ENCODE measurements at places on chromosomes 7 and 10. TPM values are rescaled to one million over a fixed set of nuclear protein-coding genes. Genes with fewer than 3 reads are reported as not detected.

FFAR4 gene
- total RNA-seq, result 2.1 TPM

TAS2R4 gene
- 0.99 TPM for total RNA-seq

TAC1 gene
- total RNA-seq, result not detected

ARHGAP22 gene
- 10.4 TPM for total RNA-seq

STRIP2 gene
- total RNA-seq, result 4.4 TPM

CNPY1 gene
- total RNA-seq, result not detected

NCF1 gene
- 85.8 TPM for total RNA-seq

ABCF2 gene
- 40.6 TPM for total RNA-seq

THAP5 gene
- 19.4 TPM for total RNA-seq

CHST3 gene
- total RNA-seq, result 10.3 TPM

TMEM178B gene
- 0.16 TPM for total RNA-seq

SUPV3L1 gene
- 15.8 TPM for total RNA-seq
